ENCODE measurements at places on chromosomes 2 and 18.

- DNase-seq: no peak
Observed at GRCh38 chr18:45171679-45172191, 443.5 kb upstream of the SLC14A2 start.

DNA sequence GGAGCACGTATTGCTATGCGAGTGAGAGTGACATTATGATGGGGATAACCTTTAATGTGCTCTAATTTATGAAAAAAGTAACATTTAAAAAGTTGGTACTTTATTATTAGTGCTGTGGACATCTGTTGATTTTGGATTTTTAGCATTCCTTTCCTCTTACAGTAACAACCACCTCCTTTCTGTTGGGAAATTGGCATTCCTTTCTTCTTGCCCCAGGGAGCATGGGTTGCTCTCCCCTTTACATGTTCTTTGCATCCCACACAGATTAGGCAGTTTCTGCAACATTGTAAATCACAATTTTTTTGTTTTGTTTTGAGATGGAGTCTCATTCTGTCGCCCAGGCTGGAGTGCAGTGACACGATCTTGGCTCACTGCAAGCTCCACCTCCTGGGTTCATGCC is 300.2 kb downstream of the LPIN1 start:
- DNase-seq: no peak

DNA sequence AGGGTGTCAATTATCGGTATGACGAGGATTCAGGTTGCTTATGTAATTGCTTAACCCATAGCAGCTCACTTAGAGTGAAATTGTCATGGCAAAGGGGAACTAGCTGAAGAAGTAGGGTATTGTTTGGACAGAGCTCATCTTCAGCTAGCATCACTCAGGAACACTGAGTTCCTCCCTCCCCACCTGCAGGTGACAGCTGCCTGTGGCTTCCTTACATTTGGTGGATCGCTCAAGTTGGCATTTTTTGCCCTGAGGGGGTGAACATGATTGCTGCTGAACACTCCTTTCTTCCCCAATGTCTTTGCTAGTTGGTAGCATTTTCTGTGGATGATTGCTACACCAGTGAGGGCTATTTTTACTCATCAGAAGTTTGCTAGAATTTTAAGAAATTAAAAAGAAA is 86.7 kb upstream of the THUMPD2 start:
- DNase-seq: no peak

GRCh38 chr2:17086990-17087389 is 421.4 kb upstream of the CYRIA start:
- no peak for DNase-seq

- DNase-seq: no peak
Observed at GRCh38 chr2:39567507-39567906, 98.2 kb upstream of the TMEM178A start.

DNA sequence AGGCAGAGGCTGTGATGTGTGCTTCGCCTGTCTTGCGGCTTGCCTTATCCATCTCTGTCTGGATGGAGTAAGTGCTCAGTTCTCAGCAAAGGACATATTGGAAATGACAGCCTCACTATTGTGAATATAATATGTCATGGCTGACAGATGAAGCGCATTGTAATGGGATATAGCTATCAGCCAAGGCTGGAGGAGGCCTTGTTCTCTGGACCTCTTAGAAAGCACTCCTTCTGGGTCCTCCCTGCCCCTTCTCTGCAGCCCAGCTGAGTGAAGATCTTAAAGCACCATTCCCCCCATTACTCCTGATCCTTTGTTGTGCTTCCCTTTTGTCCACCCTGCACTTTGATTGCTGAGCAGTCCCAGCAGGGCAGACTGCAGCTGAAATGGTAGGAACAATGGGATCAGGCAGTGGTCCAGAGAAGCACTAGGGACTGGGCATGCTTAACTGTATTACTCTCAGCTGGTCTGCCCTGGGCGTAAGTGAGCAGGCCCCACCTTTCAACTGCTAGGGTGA is 265.3 kb downstream of the SETBP1 start:
- DNase-seq: no peak

DNA sequence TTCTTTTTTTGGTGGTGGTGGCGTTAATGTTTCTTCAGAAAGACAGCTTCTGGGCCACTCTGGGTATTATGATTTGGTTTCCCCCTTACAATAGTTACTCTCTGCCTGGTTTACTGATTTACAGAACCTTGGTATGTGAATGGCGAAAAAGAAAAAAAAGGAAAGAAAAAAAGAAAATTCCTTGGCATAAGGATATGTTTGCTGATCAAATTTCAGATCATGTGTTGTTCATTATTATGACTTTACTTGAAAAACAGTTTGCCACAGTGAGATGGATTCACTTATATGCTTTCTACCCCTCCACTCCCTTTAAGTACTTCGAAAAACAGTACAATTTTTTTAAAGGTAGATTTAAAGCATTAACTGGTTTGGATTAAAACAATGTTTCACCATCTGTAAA is 21.0 kb downstream of the BCL11A start:
- DNase-seq: no peak

GRCh38 chr2:55592130-55592529 is 25.3 kb downstream of the PPP4R3B start:
- DNase-seq: no peak

DNA sequence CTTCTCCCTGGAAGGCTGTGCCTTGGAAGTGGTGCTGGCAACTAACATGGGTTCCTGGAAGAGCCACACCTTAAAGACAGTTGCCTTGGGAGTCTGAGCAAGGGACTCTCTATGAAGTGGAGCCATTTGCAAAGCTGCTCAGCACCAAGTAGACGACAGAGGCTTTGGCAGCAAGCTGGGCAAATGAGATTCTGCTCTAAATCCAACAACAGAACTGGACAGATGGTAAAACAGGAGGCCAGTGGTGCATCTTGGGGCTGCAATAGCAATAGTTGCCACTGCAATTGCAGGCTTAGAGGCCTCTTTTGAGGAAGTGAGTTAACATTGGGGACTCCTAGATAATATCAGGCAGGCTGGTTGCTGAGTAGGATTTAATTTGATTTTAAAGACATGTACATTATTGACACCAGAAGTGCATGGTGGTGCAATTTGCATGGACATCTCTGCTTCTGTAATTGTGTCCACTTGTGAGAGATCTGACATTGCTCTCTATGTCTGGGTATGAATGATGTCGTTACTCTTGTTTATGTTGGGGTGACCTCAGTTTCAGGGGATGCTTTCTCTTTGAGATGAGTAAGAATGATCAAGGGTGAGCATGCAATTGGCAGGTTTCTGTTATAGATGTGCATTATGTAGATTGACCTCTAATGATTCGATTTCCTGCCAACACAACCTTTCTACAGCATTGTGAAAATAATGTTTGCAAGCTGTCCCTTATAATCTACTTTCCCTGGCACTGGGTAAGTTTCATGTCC is 568.3 kb upstream of the MEX3C start:
- no peak for DNase-seq

GRCh38 chr18:22129778-22130177 is 39.6 kb upstream of the GATA6 start:
- DNase-seq: no peak

DNA sequence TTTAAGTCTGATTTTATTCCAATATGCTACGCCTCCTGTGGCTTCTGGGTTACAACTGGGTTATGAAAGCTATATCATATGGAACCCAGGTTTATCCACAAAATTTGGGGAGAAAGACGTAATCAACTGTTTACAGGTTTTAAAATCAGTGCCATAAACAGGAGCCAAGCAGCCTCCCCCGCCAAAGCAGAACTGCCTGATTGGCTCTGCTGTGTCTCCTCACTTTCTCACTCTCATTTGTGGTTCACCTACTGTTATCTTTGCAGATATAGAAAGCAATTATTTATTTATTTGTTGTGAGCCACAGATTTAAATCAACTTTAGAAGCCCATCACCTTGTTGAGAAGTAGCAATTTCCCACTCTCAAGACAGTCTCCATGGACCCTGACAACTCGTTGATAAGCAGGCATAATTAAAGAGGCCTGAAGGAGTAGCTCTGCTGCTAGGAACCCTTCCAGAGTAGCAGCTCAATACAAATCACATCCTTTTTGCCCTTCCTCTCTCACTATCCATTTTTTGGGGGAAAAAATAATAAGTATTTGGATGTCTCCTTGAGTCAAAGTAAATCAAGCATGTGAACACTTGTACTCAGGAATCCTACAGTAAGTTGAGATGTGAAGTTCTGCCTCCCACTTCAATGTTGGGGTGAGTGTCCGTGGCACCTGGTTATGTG is 191.0 kb upstream of the CCDC150 start:
- no peak for DNase-seq

DNA sequence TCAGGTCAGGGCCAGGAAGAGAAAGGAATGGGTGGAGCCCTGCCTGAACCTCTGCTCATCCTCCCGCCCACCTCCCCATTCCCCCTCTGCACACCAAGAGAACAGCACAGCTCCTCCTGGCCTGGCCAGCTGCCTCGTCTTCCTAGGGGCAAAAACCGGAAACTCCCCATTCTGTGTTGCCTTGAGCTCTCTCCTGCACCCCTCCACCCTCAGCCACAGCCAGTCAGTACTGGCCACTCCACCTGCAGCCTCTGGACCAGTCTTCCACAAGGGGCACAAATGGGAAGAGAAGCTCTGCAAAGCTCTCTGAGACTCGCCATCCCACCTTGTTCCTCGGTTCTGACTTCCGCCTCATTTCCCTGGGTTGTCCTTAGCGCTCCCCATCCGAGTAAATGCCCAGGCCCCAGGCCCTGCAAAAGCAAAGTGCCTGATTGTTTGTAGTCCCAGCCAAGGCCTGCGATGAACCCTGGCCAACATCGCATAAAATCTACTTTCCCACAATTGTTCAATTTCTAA is 39.3 kb upstream of the SLC35G4 start:
- DNase-seq: no peak

DNA sequence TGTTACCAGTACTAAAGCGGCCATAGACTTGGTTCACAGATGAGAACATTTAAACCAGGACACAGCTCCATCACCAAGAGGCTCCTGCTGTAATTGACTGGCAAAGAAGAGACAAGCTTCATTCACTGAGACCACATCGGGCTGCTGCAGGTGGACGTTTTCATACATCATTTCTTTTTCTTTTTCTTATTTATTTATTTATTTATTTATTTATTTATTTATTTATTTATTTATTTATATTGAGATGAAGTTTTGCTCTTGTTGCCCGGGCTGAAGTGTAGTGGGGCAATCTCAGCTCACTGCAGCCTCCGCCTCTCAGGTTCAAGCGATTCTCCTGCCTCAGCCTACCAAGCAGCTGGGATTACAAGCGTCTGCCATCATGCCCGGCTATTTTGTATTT is 33.6 kb upstream of the PDCL3 start:
- DNase-seq: no peak

DNA sequence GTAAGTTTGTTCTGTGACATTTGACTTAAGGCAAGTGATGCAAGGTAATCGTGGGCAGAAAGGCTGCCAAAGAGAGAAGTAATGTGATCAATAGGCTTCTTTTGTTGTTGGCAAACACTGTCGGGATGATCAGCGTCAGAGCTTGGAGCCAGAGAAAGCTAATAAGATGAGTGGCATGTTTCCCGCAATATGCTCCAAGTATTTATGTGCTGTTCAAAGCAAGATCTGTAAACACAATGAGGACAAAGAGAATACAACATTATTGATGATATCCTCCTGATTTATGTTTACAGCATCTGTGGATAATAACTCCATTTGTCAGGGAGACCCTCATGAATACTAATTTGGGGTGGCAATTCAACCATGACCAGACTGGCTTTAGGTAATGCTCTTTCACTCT is 603.3 kb downstream of the TDRD15 start:
- DNase-seq: no peak

- DNase-seq: no peak
Observed at GRCh38 chr2:105042189-105042588, 4.3 kb downstream of the MRPS9 start.

GRCh38 chr2:121804340-121804739 is 48.9 kb downstream of the TSN start:
- DNase-seq: no peak

DNA sequence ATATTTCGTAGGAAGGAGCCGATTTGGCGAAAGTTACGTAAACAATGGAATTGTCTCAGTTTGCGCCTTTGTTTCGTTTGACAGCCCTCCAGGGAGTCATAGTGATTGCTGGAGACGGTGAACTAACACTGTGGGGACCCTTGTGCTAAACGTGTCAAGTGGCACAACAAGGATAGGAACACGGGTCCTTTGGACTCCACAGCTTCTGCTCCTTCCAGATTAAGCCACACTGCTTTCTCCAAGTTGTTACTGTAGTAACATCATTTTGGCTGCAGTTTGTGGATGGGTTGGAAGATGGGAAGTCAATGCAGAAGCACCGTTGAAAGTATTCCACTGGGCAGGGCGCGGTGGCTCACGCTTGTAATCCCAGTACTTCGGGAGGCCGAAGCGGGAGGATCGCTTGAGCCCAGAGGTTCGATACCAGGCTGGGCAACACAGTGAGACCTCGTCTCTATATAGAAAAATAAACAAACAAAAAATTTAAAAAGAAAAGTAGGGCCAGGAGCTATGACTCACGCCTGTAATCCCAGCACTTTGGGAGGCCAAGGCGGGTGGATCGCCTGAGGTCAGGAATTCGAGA is 636 bp upstream of the IMMT start:
- no peak for DNase-seq

- no peak for DNase-seq
Observed at GRCh38 chr2:233255151-233255550, 3.7 kb downstream of the ATG16L1 start.

DNA sequence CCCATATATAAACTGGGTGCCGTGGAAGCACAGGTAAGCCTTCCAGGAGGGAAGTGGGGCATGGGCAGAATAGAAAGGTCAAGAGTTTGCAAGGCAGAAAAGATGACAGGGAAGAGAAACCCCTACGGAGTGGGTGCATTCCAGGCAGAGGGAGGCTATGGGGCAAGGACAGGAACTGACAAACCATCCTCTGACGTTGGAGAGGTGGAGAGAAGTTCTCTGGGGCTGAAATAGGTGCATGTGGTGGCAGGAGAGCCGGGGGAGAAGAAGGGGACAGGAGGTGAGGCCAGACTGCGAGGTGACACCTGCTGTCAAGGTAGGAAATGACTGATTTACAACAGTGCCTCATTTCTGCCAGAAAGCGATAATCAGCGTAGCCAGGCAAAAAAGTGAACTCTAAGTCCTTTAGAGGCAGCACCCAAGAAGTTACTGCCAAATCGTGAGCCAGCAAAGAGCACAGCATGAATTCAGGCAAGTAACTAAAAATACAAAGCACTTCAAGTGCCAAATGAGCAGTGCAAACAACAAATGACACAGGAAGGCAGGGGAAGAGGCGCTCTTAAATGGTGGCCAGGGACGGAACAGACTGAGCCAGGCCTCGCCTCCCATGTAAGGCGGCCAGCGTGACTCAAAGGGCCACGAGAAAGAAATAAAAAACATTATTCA is 113.3 kb upstream of the ACVR1C start:
- no peak for DNase-seq

- DNase-seq: no peak
Observed at GRCh38 chr2:62794791-62795190, 89.3 kb downstream of the EHBP1 start.

Data from CD4-positive, alpha-beta T cell treated with Interleukin-21 for 1 hour (primary cell).